ENCODE measurements at places on chromosomes 3 and 15.

- ATAC-seq, result peak; percentile 88
Observed at GRCh38 chr15:42704492-42704926, 32.4 kb downstream of the CDAN1 start.

DNA sequence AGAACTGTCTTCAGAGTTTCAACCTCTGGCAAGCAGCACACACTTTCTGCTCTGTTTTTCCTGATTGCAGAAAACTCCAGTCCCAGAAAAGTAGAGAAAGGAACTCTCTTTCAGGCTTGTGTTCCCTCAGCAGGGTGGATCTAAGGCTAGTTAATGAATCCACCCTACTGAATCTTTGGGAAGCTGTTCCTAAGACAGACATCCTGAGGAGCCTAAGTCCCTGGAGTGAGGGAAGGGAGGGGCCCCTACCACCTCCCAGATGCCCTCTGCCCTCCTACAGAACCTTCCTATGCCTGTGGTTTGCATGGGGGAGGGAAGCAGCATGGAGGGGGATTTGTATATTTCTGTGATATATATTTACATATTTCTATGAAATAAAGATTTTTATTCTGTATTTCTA lies 124.4 kb downstream of the ANO10 start:
- ATAC-seq, result no peak

GRCh38 chr3:9129365-9129764 lies 120.1 kb downstream of the SRGAP3 start:
- ATAC-seq, result no peak

- no peak for ATAC-seq
Observed at GRCh38 chr15:78929536-78930264, 15.1 kb downstream of the CTSH start.

GRCh38 chr15:55782901-55783300 lies 39.9 kb upstream of the PRTG start:
- ATAC-seq, result no peak

DNA sequence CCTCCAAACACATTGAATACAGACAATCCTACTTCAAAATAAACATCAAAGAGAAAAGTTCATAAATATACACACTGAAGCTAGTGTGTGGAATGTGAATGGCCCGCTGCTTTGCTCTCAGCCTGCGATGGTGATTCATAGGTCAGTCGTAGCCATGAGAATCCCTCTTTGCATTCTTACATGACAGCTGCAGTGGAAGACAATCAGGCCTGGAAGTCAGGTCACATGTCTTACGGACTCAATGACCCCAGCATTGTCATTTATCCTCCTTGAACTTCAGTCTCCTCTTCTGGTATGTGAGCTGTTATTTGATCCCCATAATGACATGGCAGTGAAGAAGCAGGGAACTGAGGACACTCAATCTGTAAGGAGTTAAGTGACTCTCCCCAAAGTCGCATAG lies 217.8 kb upstream of the EOMES start:
- no peak for ATAC-seq

GRCh38 chr15:41820791-41821423 lies 7.0 kb upstream of the JMJD7 start:
- ATAC-seq, result no peak

GRCh38 chr3:149701977-149702350 lies 44.1 kb upstream of the WWTR1 start:
- ATAC-seq, result no peak

- ATAC-seq, result no peak
Observed at GRCh38 chr3:128276146-128276435, 122.8 kb downstream of the EEFSEC start.

- ATAC-seq, result no peak
Observed at GRCh38 chr15:50906954-50907600, 1.4 kb upstream of the AP4E1 start.

- no peak for ATAC-seq
Observed at GRCh38 chr15:56074481-56075265, 81.3 kb upstream of the NEDD4 start.

DNA sequence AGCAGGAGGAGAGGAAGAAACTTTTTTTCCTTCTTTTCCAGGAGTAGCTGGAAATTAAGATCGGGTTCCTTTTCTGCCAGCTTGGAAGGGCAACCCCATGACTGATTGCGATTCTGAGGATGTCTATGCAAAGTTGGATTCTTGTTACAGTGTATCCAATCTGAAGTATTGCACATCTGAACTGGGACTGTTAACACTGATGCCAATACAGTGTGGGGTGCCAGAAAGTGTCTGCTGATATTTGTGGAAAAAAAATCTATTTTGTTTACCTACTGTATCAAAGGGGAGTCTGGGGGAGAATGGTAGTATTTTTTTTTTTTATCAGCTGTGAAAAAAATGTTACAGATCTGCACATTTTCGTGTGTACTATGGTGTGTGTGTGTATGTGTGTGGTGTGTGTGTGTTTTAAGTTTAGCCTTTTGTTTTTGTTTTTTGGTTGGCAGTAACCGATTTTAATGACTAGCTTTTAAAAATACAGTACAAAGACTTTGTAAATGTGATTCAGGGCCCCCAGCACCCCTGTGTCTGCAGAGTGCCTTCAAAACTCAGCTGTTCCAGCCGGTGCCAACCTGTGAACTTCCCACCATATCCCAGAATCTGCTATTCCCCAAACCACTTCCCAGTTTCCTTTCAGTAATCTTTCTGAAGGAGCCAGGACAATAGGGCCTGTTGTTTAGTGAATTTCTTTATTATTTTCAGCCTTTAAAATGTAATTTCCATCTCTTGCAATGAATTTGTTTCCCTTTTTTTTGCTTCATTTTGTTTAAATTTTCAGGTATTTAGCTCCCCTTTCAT lies 1.9 kb downstream of the RAP2B start:
- ATAC-seq, result no peak

DNA sequence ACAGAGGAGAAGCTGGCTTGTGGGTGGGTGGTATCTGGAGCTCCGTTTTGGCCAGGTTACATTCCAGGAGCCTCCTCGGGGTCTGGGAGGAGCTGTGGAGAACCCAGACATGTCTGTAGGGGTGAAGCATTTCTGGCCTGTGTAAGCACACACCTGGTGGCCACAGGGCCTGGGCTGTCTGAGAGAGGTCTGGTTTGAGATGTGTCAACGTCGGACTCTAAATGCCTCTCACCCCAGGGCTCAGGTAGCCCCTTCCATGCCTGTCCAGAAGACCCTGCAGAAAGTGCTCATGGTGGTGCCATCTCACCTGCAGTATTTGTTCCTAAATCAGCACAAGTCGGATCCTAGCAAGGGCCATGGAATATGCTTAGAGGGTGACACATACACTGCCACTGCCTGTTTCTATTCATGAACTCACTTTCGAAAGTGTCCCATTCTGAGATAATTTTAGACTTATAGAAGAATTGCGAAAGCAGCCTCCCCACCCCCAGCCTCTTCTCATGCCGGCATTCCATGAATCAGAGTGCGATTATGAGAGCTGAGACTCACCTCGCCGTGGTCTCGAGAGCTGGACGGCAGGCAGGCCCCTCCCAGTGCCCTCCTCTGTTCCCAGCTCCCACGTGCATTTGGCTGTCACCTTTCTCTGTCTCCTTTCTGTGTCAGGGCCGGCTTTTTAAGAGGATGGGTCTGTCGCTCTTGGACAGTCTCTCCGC lies 63.7 kb downstream of the KLF15 start:
- no peak for ATAC-seq

GRCh38 chr3:64086479-64087252 lies 63.4 kb upstream of the PSMD6 start:
- no peak for ATAC-seq

DNA sequence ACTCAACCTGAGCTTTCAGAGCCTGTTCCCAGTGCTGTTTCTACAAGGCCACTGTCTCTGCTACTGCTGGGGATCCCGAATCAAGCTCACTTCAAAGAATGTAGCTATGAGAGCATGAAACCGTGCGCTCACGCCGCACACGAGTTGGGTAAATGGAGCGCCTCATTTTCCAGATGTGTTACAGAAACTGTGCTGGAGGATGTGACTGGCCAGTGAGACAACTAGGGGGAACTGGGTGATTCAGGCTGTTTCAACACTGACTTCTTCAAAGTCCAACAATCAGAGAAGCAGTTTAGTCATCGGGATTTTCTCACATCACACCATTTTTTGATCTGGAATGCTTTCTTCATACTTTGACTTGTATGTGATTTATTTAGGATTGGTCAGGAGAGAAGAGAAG lies 3.5 kb downstream of the ZNF710 start:
- ATAC-seq, result peak; percentile 46

DNA sequence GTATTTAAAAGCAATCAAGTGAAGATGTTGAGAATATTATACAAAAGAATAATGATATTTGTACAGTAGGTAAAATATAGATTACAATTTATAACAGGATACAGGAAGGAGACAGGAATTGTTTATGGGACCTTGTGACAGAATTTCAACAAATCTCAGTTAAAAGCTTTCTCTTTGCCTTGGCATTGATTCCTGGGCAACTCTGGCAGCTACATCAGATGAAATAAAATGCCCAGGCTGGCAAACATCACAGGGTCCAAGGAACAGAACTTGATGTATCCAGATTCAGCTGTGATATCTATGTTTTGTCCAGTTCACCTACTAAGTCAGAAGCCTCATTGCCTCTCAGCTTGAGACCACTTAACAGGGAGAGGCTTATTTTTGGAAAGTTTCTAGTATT lies 473.1 kb downstream of the MCTP2 start:
- no peak for ATAC-seq

DNA sequence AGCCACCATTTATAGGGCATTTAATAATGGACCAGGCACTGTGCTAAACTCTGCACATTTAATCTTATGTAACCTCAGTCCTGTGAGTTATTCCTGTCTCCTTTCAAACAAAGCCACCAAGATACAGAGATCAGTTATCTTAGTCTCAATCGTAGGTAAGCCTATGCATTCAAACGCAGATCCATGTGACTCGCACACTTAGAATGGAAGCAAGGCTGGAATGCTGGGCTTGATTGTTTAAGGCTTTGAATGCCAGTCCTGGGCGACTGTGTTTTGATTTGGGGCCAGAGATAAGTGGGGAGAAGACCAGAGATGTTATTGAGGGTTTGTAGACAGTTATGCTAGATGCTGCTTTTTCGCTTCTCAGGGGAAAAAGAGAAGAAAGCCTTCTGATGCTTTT lies 22.2 kb downstream of the MED12L start:
- ATAC-seq, result no peak

GRCh38 chr3:20023623-20024405 lies 11.8 kb upstream of the PP2D1 start:
- peak; percentile 69 for ATAC-seq

GRCh38 chr15:31481142-31481541 lies 154.5 kb downstream of the KLF13 start:
- ATAC-seq, result no peak

All from gastroesophageal sphincter (tissue), 4 donors.